ENCODE measurements at places on chromosomes 2 and 18. TPM values are rescaled to one million over a fixed set of nuclear protein-coding genes. Genes with fewer than 3 reads are reported as not detected.

DNA sequence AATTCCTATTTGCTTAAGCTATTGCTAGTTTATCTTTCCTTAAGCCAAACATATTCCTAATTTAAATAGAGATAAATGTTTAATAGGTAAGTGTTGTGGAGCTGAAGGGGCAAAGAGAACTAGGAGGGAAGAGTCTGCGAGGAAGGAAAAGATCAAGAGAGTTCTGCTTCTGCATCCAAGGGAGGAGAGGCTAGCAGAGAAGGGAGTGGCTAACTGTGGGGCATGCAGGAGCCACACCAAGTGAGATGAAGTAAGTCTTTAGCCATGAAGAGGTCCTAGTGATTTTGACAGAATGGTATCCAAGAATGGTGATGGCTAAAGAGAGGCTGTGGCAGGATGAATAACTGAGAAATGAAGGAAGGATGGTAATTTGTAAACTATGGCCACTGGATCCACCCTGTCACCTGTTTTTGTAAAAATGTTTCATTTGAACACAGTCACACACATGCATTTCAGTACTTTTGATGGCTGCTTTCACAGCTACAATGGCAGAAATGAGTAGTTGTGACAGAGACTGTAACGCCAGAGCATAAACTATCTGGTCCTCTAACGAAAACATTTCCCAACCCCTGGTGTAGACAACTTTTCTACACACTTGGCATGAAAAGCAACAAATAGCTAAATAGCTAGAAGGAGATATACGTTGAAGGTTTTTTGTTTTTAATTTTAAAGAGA lies 15.6 kb downstream of the TPGS2 start:
- no peaks in the 10 kb centered on the region for H3K27me3 ChIP-seq
- no peaks in the 10 kb centered on the region for H3K36me3 ChIP-seq
- H3K4me3 ChIP-seq = no peak overlapping the region
- DNase-seq = no peak
- H3K27ac ChIP-seq = no peak overlapping the region

GRCh38 chr2:17363846-17364245 lies 154.4 kb downstream of the RAD51AP2 start:
- H3K27me3 ChIP-seq = no peaks in the 10 kb centered on the region
- no peak overlapping the region for H3K27ac ChIP-seq
- DNase-seq = no peak
- H3K4me3 ChIP-seq = no peak overlapping the region

DNA sequence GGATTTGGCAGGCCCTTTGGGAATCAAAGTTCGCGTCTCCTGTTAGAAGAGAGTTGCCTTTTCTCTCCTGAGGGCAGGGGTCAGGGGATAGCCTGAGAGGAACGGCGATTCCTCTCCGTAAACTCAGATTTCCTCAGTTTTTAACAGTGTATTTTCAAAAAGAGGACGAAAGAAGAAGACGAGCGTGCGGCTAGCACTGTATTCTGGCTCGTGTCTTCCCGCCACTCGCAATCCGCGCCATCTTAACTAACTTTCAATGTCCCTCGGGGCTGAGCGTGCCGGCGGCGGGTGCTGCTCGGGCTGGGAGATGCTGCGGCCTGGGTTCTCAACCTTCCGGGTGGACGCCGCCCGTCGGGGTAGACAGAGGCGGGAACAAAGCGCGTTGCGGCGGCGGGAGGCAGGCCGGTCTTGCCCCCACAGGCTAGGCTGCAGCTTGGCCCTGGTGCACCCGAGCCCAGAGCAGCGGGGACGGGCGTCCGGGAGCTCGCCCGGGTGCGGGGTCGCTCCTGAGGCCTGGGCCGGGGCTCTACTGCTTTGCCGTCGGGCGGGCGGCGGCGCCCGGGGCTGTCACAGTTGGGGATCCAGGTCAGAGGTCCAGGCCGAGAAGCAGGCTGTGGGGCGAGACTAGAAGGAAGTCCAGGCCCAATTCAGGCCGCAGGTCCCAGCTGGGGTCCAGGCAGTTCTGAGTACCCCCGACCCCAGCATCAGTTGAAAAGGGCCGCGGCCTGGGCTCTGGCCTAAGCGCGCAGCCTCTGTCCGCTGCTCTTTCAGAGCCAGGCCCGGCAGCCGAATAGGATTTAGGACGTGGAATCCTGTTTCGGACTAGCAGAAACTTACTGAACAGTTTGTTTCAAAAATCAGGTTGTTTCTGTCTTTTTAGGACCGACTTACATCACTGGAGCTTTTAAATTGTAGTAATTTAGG lies 11.8 kb downstream of the TBR1 start:
- no peaks in the 10 kb centered on the region for H3K36me3 ChIP-seq
- H3K4me3 ChIP-seq = no peak overlapping the region
- peaks cover 54% of the 10 kb centered on the region for H3K27me3 ChIP-seq

DNA sequence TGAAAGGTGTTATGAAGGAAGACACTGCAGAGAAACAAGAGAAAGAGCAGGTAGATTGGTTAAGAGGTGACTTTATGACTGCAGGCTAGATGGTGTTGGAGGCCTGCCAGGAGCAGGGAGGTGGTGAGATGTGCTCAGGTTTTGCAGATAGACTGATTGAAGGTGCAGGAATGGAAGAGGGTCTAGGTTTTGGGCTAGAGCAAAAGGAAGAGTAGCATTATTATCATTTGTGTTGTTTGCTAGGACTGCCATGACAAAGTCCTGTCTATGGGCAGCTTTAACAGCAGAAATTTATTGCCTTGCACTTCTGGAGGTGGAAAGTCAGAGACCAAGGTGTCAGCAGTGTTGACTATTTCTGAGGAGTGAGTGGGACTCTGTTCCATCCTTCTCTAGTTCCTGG lies 172.9 kb upstream of the SOX11 start:
- no peak overlapping the region for H3K4me3 ChIP-seq
- no peak overlapping the region for H3K27ac ChIP-seq
- no peaks in the 10 kb centered on the region for H3K27me3 ChIP-seq
- H3K36me3 ChIP-seq = no peaks in the 10 kb centered on the region
- no peak for DNase-seq
- H3K4me1 ChIP-seq = no peaks in the 10 kb centered on the region

- no peak for DNase-seq
- H3K27ac ChIP-seq = no peak overlapping the region
- H3K4me1 ChIP-seq = no peaks in the 10 kb centered on the region
- H3K36me3 ChIP-seq = no peaks in the 10 kb centered on the region
- H3K4me3 ChIP-seq = no peak overlapping the region
- no peaks in the 10 kb centered on the region for H3K27me3 ChIP-seq
Observed at GRCh38 chr18:28963481-28963880, 786.6 kb upstream of the CDH2 start.

GRCh38 chr2:52668724-52669123 lies 1098.9 kb upstream of the CHAC2 start:
- H3K4me3 ChIP-seq = no peak overlapping the region
- H3K4me1 ChIP-seq = no peaks in the 10 kb centered on the region
- no peaks in the 10 kb centered on the region for H3K36me3 ChIP-seq
- no peaks in the 10 kb centered on the region for H3K27me3 ChIP-seq
- DNase-seq = no peak

- no peak overlapping the region for H3K27ac ChIP-seq
- no peak for DNase-seq
- no peaks in the 10 kb centered on the region for H3K4me1 ChIP-seq
- H3K27me3 ChIP-seq = no peaks in the 10 kb centered on the region
- H3K4me3 ChIP-seq = no peak overlapping the region
- H3K36me3 ChIP-seq = no peaks in the 10 kb centered on the region
Observed at GRCh38 chr2:144681389-144681788, 161.5 kb upstream of the ZEB2 start.

Gene ANKRD30B
- total RNA-seq = not detected

Gene CAPN13
- total RNA-seq = 0.86 TPM

Gene KCNJ13
- not detected for total RNA-seq

Gene SERPINB3
- not detected for total RNA-seq
